ENCODE measurements at places on chromosomes 6 and 20.

- DNase-seq: no peak
Observed at GRCh38 chr6:119337252-119337651, 12.3 kb downstream of the MAN1A1 start.

- DNase-seq: no peak
Observed at GRCh38 chr6:148423133-148423532, 80.5 kb downstream of the SASH1 start.

DNA sequence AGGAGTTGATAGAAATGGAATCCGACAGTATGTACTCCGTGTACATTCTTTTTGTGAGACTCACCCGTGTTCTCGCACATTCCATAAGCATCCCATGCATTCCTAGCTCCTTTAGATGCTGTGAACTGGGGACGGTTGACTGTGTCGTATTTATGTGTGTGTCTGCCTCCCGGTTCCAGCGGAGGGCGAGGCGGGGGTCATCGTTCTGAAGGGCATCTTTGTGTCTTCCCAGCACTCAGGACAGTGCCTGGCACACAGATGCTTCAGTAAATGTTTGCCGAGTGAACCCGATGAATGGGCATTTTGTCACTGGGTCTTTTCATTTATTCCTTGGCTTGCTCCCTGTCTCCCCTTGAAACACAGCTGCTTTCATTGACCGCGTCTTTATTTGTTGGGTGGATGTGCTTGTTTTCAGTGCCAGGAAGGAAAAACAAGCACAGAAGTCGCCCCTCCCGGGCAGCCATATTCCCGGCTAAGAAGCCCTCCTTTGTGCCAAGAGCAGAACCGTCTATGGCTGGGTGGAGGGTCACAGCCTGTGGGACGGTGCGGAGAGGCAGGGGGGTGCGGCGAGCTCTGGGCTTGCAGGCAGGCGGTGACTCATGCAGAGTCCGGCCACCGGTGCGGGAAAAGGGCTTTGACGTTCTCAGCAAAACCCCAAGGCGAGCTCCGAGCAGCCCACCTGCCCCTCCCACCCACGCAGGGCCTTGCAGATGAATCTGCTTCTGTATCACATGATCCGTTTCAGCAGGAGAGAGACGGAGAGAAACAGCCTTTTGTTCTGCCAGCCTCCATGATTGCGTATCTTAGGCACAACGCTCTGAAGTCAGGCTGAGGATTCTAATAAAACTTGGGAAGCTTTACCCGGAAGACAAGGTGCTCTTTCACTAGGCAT, 11.2 kb upstream of the PSMG4 start:
- peak; percentile 41 for DNase-seq

GRCh38 chr6:134436281-134436815, 118.4 kb upstream of the SGK1 start:
- peak; percentile 75 for DNase-seq

GRCh38 chr20:57323034-57323433, 6.6 kb upstream of the SPO11 start:
- peak; percentile 74 for DNase-seq

- DNase-seq: no peak
Observed at GRCh38 chr6:154360476-154360875, 3.9 kb upstream of the IPCEF1 start.

- DNase-seq: no peak
Observed at GRCh38 chr20:14126856-14127255, 131.5 kb downstream of the MACROD2 start.

GRCh38 chr6:117265410-117266256, at the start of gene VGLL2:
VGLL2 (plus strand) TSS chr6:117265558; CDS start chr6:117265764, 206 bp downstream.
- DNase-seq: no peak

DNA sequence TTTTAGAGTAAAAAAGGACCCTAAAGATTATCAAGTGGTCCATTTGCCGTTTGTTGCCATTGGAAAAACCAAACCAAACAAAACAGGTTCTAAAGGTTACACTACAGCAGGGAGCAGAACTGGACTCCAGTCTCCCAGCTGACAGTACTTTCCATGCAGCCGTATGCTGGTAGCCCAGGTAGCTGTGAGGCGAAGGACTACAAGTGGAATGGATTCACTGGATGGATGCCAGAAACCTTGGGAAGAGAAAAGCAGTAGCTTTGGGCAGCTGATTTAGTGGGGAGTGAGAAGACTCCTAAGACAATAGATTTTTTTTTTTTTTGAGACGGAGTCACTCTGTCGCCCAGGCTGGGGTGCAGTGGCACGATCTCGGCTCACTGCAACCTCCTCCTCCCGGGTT, 88.3 kb downstream of the SASH1 start:
- no peak for DNase-seq

DNA sequence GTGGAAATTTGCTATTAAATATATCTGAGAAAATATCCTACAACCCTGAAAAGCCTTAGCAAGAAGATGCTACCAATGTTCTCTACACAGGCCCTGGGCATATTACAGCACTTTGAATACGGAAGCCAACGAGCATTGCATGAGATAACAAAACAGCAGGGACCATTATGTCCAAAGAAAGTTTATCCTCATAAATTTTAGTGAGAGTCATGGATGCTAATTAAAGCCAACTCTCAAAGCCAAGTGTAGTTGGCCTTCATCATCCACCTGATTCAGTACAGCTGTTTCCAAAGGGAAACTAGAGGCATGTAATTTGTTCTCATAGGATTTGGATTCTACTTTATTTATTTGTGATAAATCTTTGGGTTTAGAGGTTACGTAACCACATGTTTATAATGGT, 564.8 kb downstream of the RFPL4B start:
- DNase-seq: no peak

- no peak for DNase-seq
Observed at GRCh38 chr20:40702504-40702903, 13.5 kb upstream of the MAFB start.

DNA sequence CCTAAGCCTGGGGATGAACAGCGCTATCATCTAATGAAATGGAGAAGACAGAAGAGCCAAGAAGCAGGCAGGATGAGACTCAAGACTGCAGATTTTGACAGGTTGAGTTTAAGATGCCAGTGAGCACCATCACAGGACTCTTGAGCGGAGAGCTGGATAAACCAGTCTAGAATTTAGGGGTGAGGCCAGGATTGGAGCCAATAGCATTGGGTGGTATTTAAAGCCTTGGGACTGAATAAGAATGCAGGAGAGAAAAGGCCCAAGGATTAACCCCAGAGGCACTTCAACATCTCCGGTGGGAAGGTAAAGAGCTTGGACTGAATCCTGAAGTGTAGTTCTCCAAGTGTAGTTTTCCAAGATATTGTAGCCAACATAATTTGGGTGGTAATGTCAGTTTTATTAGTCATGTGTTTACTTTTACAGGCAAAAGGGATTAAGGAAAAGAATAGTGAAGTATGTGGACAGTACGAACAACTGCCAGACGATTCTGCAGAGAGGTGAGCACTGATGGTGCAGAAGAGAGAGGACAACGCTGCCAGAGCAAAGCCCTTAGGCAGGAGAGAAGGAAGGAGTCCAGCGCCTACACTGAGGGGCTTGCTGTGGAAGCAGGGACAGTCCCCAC, 85.2 kb downstream of the DTNBP1 start:
- DNase-seq: no peak

DNA sequence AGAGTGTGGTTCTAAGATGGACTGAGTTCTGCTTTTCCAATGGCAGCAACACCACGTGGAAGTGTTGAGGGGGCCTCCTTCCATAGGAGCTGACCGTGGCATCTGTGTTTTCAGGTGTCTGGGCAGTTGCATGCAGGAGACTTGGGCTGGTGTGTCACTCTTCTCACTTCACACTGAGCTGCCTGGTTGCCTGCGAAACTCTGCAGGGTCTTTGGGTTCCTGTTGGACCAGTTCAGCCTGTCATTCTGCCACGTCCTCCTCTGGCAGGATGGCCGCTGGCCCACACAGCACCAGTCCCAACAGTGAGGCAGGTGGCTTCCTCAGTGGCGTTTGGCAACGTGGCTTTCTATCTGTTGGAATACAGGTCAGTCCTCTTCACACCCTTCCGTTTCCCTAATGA, 16.1 kb upstream of the UNC93A start:
- no peak for DNase-seq

DNA sequence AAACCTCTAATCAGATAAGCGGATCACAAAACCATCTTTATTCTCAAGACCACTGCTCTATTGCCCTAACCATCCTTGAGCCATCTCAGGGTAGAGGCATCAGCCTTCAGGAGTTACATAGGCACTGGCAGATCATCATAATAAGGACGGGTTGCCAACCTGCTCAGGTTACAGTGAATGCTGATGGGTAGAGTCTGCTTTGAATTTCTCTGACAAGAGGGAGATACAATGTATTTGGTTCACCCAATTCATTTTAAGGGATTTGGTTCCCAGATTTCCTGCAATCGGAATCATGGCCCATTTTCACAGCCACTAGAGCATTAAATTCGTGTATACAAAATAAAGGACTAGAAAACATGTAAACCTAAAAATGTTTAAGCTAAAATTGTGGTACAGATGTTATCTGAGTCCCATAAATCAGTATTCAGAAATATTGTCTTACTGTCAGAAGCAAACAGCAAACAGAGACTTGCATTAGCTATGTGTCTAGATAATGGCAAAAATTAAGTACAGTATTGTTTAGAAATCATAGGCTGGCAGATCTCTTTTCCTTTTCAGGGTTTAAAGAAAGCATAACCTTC, 41.9 kb upstream of the TMEM170B start:
- no peak for DNase-seq

DNA sequence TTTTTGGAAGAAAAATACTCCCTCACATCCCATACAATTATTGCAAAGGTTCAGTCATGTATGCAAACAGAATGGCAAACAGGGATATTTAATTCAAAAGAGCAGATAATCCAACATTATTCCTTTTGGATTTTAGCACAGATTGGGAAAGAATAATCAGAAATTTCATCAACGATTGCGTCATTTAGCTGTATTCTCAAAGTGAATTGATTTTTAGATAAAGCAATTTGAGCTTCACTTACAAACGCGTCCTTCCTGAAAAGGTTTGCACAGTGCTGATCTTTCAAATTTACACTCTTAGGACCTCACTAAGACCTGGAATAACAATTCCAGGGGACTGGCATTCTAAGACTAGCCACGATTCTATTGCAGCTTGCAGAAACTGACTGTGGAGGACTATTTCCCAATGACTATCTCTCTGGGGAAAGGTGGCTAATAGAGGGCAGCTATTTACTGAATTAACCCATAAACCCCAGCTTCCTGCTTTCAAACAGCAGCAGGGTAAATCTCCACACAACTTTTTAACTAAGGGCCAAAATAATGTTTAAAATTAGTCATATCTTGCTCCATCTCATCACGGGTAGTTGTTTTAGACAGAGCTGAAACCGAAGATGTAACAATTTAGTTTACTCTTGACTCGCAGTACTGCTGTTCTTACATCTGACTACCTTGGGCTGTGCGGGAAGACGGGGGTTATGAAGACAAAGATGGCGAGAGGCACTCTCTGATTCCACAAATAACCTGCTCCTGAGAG, 131.2 kb upstream of the FAM184A start:
- DNase-seq: no peak

GRCh38 chr6:129133770-129134192, 250.8 kb downstream of the LAMA2 start:
- DNase-seq: no peak

- DNase-seq: no peak
Observed at GRCh38 chr6:8821981-8822381, 386.6 kb upstream of the SLC35B3 start.

- DNase-seq: peak; percentile 47
Observed at GRCh38 chr20:19205981-19206396, 6.5 kb upstream of the SLC24A3 start.

DNA sequence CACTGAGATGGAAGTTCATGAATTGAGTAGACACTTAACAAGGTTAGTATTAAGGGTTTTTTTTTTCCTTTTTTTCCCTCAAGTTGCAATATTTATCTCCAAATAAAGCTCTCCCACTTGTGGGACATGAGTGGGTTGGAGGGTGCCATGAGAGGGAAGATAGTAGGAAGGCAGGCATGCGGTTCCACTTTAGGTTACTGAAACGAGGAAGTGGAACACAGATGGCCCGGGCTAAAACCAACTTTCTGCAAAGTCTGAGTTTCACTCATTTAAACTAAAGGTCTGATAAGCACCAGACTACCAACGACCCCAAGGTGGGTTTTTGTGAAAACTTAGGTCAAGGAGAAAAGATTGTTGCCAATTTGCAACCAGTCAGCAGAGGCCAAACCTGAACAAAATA, 42.2 kb downstream of the TBC1D7 start:
- DNase-seq: no peak

- no peak for DNase-seq
Observed at GRCh38 chr6:101770116-101770515, 376.6 kb downstream of the GRIK2 start.

GRCh38 chr20:52805296-52805571, 166.9 kb upstream of the TSHZ2 start:
- no peak for DNase-seq

GRCh38 chr6:105591053-105591452, 188.2 kb upstream of the PREP start:
- no peak for DNase-seq

- DNase-seq: peak; percentile 71
Observed at GRCh38 chr20:48921883-48922820, 641 bp downstream of the ARFGEF2 start.

DNA sequence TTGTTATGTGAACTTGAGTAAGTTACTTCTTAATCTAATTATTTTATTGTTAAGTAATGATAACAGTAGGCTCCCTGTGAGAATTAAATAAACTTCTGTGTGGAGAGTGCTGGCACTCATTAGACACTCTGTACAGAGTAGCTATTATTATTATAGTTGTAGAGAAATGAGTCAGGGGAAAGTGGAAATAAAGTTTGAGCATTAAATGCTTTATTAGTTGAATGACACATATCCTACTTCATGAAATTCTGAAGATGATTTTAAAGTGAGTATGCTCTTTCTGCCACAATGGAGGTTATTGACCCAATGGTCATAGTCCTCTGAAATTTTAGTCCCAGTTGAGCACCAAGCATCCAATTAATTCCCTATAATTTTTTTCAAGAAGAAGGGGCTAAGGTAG, 5.9 kb downstream of the ECI2 start:
- DNase-seq: no peak

DNA sequence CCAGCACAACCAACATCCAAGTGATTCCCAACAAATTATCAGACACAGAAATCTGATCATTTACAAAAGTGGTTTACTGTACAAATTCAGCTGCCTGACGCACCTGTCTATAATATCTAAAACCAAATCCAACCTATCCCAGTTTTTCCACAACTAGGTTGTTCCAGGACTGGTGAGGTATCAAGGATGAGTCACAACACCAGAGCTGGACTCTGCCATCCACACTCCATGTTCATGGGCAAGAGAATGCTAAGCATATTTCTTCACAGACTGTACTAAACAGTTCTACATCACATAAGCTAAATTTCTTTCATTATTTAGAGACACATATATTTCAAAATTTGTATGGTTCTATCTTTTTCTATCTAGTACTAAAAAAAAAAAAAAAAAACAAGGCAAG, 141.6 kb downstream of the BTBD9 start:
- no peak for DNase-seq

DNA sequence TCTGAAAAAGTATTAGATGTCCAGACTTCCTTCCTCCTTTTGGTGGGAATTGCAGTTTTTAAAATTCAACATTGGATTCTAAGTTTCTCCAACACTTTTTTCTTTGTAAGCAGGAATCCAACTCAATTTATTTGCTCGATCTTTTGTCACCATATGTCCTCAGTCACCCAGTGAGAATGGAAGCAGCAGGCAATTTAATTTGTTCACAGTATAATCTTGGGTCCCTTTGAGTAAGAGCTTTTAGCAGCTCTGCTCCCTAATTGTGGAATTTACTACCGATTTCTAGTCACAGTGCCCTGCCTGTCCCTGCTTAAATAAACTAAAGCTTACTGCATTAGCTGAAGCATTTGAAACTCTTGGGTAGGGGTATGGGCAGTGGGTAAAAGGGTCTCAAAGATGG, 98.6 kb downstream of the BTBD3 start:
- DNase-seq: no peak

GRCh38 chr20:53824779-53825178, 231.1 kb upstream of the ZNF217 start:
- no peak for DNase-seq

Measured in PC-9 (cell line).